Endothelial cell (in vitro differentiated cells): ENCODE measurements at places on chromosomes 6 and 20.

DNA sequence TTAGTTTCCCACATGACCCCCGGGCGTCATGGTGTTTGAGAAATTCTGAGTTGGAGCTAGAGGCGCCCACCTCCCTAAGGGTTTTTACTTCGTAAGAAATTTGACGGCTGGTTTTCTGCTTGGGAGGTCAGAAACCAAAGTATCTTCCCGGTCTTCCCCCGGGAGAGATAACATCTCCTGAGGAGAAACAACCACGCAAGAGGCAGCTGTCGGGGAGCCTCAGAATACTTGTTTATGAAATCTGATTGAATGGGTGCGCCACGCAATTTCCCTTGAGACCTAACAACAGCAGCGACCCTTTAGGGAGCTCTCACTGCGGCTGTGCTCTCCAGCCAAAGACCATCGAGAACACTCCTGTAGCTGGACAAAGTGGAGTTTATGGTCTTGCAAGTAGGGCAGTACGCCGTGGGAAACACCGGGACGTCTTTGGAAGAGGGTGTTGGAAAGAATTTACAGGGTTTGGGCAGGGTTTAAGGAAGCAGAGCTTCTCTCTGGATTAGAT lies 608 bp upstream of the EIF2S2 start:
- peak; percentile 24 for DNase-seq

DNA sequence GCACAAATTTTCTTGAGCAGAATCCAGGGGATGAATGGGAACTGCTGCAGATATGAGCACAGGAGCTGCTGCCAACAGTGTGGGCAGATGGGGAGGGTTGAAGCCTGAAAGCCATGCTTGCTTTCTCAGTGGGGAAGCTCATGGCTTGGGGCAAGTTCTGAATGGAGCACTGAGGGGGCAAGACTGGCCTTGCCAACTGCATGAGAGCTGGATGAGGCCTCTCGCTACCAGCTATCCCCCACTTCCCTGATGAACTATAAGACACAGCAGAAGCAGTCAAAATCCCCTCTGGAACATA lies 28.3 kb downstream of the TREM1 start:
- DNase-seq = no peak

DNA sequence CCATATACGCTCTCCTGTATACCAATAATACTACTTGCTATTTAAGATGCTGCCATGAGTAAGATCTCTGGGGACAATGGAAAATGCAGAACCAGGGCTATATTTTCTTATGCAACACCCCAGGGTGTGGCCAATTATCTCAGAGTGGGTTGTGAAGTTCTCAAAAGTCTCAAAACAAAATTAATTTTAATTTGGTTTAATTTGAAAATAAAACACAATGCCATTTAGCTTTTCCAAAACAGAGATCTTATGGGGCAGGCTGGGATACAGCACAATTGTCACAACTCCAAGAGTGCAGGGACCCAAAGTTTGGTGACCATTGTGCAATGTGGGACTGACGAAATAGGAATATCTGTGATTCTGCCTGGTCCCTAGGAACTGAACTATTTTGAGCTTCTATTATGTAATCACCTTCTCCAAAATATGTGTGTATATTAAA lies 43.1 kb downstream of the MBOAT1 start:
- DNase-seq = no peak

DNA sequence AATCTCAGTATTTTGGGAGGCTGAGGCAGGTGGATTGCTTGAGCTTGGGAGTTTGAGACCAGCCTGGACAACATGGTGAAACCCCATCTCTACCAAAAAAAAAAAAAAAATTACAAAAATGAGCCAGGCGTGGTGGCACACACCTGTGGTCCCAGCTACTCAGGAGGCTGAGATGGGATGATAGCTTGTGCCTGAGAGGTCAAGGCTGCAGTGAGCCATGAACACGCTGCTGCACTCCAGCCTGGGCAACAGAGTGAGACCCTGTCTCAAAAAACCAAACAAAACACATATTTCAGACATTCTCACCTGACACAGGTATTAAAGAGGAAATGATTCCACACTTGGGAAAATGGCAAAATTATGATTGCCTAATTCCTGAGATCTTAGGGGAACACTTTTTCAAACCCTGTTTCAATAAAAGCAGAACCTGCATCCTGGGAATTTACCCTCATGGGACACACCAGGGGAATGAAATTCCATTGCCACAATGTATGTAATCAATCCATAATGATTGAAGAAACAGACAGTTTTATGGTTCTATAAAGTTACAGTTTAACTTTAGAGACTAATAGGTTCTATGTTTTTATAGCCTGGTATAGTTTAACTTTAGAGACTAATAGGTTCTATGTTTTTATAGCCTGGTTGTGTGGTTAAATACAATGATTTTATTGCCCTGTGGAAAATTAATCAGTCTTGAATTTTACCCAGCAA lies 29.6 kb upstream of the DNAAF9 start:
- DNase-seq = no peak

DNA sequence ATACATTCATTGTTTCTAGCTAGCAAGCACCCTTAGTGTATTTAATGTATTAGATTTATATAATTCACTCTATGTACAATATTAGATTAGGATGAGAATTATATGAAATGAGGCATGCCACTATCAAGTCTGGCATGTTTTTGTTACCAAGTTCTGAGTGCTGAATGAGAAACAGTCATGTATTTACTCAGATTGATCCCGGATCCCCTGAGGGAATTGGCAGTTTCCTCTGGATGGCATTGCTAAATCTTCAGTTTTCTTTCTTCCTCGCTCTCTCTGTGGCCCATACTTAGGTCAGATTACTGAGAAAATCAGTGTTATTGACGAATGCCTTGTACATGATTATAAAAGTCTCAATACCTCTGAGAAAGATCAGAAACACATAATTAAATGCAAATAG lies 66.6 kb downstream of the CDKAL1 start:
- DNase-seq = no peak

GRCh38 chr6:162917506-162917905 lies 189.7 kb downstream of the PACRG start:
- DNase-seq = no peak
